ENCODE measurements at places on chromosomes 1 and 21. TPM values are rescaled to one million over a fixed set of nuclear protein-coding genes. Genes with fewer than 3 reads are reported as not detected.

The BTF3L4 gene
- 60.2 TPM for total RNA-seq

The CFH gene
- 5.5 TPM for total RNA-seq

The NR5A2 gene
- total RNA-seq = not detected

The BNIPL gene
- 7.6 TPM for total RNA-seq

The LIPI gene
- total RNA-seq = not detected
